Central memory CD4-positive, alpha-beta T cell (primary cell): ENCODE measurements at places on chromosomes 16 and 17.

GRCh38 chr17:182050-182751, 751 bp upstream of the DOC2B start:
- no peak for DNase-seq

GRCh38 chr16:86848821-86849220, 270.5 kb downstream of the FOXL1 start:
- DNase-seq: no peak

DNA sequence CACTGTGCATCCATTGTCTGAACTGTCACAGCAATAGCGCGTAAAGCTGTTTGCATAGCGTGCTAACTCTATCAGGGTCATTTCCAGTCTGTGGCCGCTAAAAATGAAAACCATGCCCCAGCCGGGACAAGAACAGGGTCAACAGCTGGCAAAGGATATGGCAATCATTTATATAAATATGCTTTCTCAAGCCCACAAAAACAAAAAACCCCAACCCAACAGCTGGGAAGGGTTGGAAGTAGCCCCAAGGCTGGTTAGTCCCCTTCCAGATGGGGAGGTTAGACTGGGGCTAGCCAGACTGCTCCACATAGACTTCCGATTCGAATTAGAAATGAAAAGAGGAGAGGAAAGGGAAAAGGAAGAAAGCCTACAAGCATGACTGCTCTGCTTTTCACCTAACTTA, 203.3 kb upstream of the TBX2 start:
- DNase-seq: no peak

DNA sequence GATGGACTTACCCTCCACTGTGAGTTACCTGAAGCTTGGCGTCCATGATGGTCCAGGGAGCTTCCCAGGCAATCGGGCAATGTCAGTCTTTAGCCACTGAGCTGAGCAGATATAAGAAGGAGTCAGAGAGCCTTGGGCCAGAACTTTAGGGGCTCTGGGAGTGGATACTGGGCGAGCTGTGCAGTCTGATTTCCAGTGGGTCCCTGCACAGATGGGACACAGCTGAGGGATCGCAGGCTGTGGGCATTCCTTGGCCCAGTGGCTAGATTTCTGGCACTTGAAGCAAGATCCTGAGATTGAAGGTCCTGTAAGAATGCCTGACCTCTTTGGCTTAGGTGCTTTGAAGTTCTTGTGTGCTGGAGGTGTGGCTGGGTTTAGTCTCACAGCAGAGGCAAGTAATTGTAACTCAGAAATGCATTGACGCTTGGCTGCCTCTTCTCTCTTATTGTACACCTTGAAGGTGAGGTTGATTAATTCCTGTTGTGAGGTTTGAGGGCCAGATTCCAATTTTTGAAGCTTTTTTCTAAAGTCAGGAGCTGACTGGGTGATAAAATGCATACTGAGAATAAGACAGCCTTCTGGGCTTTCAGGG, 2283.8 kb downstream of the TP53TG3F start:
- no peak for DNase-seq

DNA sequence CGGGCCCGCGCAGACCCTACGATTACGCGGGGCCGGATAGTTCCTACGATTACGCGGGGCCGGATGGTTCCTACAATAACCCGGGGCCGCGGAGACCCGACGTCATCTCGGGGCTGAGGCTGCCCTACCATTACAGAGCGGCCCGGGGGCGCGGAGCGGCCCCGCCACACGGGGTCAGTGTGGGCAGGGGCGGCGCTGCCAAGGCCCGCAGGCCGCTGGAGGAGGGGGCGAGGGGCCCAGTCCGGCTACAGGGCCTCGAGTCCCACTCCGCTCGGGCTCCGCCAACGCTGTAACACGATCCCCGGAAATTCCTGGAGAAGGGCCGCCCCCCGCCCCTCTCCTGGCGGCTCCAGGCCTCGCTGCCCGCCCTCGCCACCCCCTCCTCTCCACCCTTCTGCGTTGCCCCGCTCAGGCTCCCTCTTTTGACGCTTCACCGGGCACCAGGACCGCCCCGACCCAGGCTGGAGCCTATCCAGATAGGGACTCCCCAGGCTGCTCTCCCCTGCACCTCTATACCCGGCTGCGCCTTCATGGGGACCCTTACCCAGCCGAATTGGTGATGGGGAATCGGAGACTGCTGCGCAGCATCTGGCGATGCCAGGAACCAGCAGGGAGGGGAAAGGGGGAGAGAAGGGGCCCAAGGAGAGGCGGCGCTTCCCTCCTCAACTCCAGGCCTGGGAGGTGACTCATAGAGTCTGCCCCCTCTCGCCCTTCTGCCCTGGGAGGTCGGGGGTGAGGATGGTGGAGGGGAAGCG, at the start of gene RAB34:
Gene RAB34 (minus strand): TSS at position 291 of the 755 bp plus-strand sequence. CDS start 602 bp downstream, outside the sequence.
- DNase-seq: no peak

GRCh38 chr17:17073030-17073564, 30.8 kb downstream of the MPRIP start:
- no peak for DNase-seq

DNA sequence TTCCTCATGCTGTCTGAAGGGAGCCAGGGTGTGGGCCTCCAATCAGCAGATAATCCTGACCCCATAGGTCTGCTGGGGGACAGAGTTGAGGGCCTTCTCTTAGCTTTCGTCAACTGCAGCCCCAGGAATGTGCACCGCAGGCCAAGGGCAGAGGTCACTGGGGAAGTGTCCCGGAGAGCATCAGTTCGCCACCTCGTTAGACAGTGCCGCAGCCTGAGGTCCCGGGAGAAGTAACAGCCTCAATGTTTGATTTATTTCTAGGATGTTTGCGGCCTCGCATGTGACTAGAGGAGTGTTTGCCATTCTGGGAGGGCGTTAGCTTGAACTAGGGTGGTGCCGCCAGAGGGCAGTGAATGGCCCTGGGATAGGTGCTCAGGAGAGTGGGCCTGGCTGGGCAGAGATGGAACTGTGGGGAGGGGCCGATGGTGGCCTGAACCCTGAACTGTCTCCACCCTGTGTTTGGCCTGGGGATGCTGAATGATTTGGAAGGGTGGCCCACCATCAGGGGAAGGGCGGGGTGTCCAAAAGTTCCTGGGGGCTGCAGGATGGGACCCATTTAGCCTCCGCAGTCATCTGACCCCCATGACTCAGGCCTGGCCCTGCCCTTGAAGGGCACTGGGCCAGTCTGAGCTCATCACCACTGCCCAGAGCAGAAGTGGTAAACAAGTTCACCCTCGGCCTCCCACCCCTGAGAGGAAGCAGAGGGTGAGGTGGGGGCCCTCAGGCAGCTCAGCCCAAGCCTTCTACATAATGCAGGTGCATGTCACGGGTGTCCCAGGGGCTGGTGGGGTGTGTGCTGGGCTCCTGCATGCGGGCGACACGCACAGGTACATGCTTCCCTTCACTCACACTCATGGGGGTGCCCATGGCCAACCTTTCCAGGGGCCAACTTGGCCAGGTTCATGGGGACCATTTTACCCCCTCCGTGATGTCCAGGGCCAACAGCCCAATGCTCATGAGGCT, 12.4 kb upstream of the TAC4 start:
- DNase-seq: no peak

- DNase-seq: no peak
Measured at GRCh38 chr17:16342979-16343378, 10.3 kb downstream of the CENPV start.

- no peak for DNase-seq
Measured at GRCh38 chr17:79990051-79990592, 45.5 kb downstream of the TBC1D16 start.

DNA sequence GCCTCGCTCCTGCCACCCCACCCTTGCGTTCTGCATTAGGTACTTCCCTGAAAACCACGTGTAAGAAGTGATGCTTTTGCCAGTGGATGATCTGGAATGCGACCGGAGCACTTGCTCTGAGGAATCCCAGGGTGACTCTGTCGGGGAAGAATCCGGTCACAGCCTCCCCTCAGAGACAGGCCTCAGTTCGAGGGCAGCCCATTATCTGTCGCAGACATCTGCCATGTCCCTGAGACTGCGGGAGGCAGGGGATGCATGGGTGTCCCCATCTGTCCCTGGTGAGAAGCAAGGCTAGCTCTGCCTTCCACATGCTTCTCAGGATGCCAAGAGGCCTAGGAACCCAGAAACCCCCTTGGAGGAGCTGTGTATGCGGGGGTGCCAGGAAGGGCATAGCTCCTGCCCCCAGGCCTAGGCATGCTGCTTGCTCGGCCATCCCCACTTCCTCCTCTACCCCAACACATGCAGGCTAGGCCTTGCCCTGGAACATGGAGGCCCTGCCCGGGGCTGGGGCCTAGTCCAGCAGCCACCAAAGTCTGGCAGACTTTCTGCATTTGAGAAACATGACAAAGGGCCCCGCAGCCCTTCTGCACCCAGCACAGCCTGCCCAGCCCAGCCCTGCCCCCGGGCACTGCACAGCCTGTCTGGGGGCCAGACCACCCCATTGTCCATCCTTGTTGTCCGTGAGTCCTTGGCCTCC, 20.5 kb downstream of the MNT start:
- no peak for DNase-seq

- no peak for DNase-seq
Measured at GRCh38 chr16:87947356-87948118, 3.7 kb upstream of the BANP start.

DNA sequence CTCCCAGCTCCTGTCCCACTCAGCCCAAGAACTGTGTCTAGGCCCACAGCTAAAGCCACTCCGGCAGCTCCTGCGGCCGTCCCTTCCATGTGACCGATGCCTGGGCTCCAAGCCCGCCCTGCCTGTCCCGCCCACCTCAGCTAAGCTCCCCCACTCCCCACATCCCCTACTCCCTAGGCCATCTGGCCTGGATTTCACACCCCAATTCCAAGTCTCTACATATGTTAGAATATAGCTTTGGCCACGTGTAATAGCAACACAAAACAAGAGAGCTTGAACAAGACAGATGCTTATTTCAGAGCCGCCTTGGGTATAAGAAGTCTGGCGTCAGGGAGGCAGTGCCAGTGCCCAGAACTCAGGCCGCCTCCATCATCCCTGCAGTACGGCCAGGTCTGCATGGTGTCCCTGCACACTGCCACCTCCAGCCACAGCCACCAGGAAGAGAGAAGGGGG, 30.0 kb upstream of the USP22 start:
- DNase-seq: no peak

DNA sequence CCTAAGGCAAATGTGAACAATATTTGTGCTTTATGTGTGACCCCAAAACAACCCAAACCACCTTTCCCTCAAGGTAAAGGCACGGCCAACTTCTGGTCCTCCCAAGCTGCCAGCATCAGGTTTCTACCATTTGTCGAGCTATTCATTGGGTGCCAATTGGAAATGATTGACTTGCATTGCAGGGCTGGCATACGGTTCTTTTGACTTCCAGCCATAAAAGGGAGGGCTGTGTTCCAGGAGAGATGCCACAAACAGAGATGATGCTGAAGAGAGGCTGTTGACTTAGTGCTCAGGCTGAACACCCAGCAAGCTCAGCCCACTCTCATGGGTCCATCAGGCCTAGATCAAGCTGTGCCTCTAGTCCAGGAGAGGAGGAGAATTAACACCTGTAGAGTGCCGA, 252.4 kb downstream of the GRIN2A start:
- no peak for DNase-seq

DNA sequence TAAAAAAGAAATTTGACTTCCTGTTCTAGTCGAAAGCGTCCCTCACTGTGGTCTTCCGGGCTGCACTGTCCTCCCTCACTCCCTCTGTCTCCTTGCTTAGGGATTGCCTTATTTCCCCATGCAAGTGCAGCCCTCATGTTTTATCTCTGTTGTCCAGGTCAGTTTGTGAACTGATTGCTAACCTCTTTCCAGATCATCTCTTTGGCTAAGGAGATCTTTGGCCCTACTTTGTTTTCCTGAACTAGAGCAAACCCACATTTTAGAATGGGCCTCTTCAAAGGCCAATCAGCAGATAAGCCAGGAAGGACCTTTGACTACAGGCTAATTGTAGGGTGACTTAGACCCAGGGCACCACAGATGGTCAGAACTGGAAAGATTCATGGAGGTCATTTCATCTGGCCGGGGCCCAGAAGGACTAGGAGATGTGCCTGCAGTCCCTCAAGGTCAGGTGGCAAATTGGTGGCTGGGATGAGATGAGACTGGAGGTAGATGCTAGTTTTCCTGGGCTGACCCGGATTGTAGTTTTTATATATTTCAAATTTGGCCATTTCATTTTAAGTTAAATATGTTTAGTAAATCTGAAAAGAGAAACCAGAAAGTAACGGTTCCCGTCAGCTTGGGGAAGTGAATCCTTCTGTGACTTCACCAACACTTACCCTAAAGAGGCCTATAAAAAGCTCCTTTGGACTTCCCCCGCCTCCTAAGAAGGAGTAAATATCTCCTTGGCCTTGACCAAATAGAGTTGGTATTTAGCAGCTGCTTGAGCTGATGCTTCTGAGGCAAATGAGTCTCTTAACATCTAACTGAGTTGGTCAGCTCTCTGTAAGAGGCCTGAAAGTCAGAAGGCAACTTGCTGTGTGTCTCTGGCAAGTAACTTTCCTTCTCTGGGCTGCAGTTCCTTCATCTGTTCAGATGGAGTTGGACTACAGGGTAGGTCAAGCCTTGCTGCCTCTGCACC, 6.2 kb upstream of the SLC25A19 start:
- no peak for DNase-seq

DNA sequence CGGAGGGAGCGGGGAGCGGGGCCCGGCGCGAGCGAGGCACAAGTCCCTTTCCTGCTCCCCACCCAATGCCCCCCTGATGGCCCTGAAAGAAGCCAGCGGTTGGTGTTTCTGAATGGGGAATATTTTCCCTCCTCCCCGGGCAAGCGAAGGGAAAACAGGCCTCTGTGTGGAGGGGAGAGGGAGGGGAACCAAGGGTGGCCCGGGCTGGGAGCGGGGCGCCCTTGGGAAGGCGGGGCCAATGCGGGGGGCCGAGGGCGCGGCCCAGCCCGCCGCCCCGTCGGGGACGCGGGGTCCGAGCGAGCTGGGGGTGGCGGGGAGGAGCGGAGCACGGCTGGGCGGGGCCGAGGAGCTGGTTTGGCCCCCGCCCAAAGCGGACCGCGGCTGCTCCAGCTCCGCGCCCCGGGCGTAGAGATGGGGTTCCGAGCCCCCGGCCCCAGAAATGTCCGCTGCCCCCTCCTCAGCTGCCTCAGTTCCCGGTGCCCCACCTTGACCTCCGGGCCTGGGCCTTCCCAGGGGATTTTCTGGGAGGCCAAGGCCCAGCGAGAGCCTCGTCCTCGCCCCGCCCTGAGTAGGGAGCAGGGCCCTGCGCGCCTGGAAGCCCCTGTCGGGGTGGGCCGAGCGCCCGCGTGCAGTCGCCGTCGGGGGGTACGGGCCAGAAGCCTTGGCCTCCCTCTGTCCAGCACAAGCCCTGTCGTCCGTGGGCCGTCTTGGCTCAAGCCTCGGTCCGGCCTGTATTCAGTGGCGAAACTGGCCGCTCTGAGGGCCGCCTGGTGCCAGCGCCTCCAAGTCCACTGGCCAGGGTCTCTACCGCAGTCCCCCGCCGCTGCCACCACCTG, 3.9 kb upstream of the HEXIM1 start:
- DNase-seq: no peak

DNA sequence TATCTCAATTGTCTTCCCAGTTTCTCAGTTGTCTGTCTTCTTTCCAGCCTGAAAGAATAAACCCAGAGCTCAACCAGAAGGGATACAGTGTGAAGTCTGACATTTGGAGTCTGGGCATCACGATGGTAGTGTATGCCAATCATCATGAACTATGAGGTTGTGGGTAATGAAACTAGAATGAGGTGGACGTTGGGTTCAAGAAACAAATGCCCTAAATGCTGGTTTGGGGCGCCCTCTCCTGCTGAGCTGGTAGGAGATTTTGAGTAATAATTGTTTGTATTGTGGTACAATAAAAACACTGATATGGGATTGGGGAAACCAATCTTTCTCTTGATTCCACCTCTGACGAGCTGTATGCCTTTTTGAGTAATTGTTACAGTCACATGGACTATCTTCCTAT, 110.4 kb downstream of the MAP2K6 start:
- no peak for DNase-seq

GRCh38 chr17:6555331-6556120, 829 bp downstream of the PITPNM3 start:
- DNase-seq: no peak
